ENCODE measurements at places on chromosomes 1 and 21.
A peak's percentile ranks its signal among the peaks of the same experiment; 100 is the strongest.

GRCh38 chr1:174740249-174740968 is 259.3 kb upstream of the CACYBP start:
- peak; percentile 4 for DNase-seq

DNA sequence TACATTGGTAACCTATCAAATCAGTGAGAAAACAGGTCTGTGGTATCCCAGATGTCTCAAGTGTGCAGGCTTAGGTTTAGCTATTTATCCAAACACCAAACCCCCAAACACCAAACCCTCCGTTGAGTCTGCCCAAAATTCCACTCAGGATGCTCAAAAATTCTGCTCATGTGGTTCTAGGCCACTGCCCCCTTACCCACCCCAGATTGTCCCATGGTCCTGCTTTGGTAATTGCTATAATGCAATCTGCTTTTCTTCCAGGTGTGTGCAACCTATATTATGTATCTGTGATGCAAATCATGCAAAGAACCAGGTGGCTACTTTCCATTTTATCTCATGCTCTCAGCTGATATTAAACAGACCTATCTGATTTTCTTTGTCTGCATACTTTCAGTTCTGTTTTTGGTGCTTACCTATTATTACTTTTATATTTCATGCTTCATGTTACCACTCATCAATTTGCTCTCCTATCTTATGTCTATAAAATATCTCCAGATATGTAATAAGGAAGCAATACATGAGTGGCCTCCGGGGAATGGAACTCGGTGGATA is 123.7 kb downstream of the TOMM20 start:
- DNase-seq, result no peak

- DNase-seq, result no peak
Measured at GRCh38 chr1:147840909-147841308, 61.7 kb upstream of the GJA8 start.

DNA sequence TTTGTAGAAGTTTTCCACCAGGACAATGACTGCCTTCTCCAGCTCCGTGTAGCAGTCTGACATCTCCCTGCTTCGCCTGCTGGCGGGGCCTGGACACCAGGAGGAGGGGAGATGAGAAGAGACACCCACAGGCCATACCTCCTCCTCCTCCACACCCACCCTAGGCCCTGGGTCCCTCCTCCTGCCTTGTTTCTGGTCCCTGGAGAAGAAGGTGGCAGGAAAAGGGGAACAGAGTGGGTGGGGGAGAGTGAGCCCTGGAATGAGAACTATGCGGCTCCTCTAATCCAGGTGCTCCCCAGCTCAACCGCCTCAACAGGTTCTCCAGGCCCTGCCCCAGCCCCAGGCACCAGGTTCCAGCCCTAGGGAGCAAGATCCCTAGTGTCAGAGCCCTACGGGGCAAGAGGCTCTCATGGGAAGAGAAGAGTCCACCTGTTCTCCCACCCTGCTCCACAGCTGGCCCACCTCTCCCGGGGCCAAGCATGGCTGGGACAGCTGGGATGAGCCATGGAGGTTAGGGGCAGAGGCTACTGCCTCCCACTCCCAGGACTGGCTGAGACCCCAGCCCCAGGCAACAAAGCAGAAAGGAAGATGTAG is 4.8 kb downstream of the S100A16 start:
- no peak for DNase-seq

- DNase-seq, result no peak
Measured at GRCh38 chr1:203169770-203170520, 5.7 kb downstream of the MYBPH start.

- DNase-seq, result no peak
Measured at GRCh38 chr1:150110116-150110515, 39.6 kb upstream of the PLEKHO1 start.

GRCh38 chr1:29679828-29680558 is 443.7 kb downstream of the PTPRU start:
- no peak for DNase-seq

DNA sequence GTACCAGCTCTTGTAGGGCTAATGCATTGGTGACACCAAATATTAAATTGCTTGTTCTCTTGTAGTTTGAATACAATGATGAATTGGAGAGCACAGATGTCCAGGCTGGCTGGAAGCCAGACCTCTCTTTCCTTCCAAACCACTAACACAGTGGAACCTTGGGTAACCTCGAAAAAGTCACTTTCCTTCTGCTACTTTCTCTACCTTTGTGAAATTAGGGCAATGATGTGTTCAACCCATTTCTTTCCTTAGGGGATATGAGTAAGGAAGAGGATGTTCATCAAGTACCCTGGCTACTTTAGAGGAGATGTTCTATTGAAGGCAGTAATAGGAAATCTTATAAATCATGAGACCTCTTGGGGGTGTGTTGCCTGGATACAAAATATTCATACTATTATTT is 55.7 kb downstream of the XCL2 start:
- no peak for DNase-seq

GRCh38 chr1:60547821-60548220 is 474.3 kb upstream of the C1orf87 start:
- no peak for DNase-seq

- no peak for DNase-seq
Measured at GRCh38 chr1:65799601-65800000, 6.9 kb downstream of the PDE4B start.

DNA sequence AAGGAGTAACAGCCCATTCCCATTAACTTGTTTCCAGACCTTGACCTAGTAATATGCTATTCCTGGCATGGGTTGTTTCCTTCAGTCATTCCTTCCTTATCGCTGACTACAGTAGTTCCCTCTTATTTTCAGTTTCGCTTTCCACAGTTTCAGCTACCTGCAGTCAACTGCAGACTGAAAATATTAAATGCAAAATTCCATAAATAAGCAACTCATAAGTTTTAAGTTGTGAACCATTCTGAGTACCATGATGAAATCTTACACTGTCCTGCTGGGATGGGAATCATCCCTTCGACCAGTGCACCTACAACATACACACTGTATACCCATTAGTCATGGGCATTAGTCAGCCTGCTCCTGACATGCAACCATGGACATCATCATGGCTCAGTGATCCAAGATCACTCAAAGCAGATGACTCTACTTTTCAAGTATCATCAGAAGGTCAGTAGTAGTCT is 66.7 kb downstream of the CCDC30 start:
- DNase-seq, result peak; percentile 23

DNA sequence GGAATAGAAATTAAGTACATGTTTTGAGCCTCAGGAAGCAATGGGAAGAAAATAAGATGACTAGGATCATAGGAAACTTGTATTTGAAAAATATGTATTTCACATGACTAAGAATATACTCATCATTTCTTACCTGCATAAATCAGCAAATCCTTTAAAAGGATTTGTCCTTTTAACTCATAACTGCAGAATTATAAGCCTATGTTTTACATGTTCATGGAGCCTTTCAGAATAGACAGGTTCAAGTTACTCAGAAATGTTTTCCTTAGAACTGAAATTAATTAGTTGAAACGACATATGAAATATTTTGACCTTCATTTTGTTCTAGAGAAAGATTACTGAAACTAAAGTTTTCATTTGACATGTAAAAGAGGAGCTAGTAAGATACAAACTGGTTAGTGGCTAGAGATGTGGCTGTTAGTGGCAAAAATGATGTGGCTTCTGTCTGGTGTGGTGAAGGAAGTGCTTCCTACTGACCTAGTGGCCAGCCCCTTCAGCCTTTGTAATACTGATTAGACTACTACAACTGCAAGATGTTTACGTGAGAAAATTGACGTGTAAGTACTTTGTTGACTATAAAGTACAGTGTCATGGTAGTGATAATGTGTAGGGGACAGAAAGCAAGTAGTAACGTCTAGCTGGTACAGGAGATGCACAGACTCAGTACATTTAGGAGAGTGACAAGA is 54.7 kb downstream of the PACC1 start:
- no peak for DNase-seq

- DNase-seq, result no peak
Measured at GRCh38 chr1:179879797-179880196, 2.2 kb upstream of the TOR1AIP2 start.

- peak; percentile 77 for DNase-seq
Measured at GRCh38 chr1:54944610-54945392, 35.6 kb upstream of the TMEM61 start.

DNA sequence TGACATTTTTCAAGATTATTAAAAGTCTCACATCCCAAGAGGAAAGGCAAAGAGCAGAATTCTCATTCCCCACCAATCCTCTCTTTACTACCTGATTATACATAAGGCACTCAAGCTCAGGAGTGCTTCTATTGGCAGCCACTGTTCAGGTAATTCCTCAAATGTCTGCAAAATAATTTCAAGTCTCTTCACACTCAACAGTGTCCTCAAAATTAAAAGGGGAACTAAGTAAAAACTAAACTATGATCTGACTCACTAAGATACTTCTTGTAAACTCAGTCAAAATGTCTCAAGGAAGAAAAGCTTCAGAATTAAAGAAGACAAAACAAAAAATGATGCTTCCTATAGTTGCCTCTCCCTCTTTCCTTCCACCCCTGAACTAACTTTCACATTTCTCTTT is 135.6 kb downstream of the GPATCH2 start:
- no peak for DNase-seq

- DNase-seq, result no peak
Measured at GRCh38 chr1:83101406-83101805, 897.5 kb downstream of the TTLL7 start.

DNA sequence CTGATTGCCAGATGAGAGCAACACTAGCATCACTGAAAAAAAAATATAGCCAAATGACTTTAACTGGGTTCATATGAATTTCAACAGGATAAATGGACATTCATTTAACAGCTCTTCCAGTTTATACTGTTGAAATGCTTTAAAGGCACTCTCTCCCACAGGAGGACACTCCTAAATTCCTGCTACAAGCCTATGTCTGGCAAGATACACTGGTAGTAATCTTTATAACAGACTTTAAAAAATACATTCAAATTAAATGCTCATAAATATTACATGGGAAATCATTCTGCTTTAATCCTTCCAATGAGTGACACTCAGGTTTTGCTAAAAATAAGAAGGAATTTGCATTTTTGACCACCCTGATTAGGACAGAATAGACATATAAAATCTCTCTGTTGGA is 526.7 kb upstream of the ADAMTS5 start:
- DNase-seq, result no peak

GRCh38 chr1:157135646-157136045 is 2.5 kb downstream of the ETV3 start:
- DNase-seq, result no peak

DNA sequence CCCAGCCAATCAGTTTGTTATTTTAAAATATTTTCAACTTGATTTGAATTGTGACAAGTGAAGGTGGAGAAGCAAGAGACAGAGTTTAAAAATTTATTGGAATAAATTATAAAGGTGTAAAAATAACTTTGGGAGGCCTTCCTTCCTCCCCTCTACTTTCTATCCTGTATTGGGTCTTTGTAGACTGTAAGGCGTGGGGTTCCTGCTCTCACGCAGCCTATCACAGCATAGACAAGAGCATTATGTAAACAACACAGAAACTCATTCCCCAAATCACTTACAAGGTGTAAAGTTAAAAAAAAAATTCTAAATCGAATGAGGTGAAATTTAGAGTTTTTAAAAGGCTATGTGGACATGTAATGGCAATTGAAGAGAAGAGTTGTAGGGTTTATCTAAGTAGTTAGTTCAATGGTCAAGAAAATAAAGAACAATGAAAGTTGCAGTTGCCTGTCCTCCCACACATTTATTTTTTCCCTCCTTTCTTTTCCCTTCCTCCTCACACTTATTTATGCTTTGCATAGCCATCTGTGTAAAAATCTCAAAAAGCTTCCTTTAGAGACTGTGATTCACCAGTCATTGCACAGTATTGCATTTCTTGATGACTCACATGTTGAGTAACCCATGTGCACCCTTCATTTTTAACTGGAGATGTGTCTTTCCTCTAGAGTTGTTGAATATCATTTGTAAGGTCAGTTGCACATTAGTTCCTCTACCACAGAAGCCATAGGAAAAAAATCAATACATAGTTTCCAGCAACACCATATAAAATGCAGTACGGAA is 242.2 kb downstream of the PTPRC start:
- peak; percentile 11 for DNase-seq

GRCh38 chr21:42403611-42404231 is at the start of gene UBASH3A:
TSS of gene UBASH3A (plus strand) at chr21:42403902. CDS start at chr21:42403946, 44 bp downstream.
- no peak for DNase-seq

DNA sequence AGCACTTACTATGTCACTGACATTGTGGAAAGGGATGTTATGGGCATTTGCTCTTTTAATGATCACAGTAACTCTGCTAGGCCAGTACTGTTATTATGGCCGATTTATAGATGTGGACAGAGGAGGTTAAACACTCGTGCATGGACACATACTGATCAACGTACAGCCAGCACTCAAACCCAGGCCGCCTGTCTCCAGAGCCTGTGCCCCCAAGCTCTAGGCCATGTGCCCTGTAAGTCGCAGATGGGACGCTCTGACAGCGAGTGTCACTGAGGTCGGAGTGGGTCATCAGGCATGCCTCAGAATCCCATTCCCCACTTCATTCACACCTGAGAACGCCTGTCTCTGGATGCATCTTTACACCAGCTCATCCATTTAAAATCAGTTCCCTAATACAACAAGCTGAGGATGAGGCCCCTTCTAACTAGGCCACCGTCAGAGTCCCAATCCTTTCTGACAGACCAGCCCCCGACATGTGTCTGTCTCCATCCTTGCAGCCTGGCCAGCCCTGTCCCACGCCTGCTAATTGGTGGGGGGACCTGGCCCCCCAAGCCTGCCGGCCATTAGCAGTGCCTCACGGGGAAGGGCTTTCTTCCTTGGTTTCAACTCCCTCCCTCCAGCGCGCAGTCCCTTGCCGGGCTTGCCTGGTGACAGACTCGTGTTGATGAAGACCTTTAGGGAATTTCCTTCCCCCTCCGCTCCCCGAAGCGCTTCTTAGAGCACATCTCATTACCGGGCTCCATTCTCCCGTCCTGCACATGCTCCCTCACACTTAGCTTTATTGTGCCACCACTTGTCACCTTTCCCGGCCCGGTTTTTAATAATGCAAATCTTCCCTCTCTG is 436.8 kb downstream of the KIF26B start:
- no peak for DNase-seq

GRCh38 chr1:228849011-228849541 is 113.8 kb downstream of the RHOU start:
- DNase-seq, result no peak

DNA sequence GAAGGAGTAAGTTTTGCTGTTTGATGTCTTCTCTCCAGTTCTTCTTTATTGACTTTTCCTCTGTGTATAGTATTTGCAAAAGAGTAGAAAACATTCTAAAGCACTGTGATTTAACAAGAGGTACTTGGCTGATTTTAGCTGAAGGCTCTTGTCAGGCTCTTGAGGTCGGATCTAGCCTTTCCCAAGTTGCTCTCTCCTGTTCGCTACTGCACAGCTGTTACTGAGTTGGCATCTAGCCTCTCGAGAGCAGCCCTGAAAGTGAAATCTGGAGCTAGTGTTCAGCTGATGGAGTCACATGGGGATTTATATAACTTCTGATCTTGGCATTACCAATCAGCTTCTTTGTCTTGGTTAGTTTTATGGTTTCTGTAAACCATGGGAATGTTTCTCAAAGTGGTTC is 193.1 kb downstream of the RYR2 start:
- DNase-seq, result no peak

- no peak for DNase-seq
Measured at GRCh38 chr1:20634065-20634593, 871 bp downstream of the PINK1 start.

GRCh38 chr1:77876884-77877283 is 11.5 kb upstream of the NEXN start:
- no peak for DNase-seq

Measured in hepatic stellate cell (primary cell).